ENCODE measurements at places on chromosomes 5 and 9. TPM values are rescaled to one million over a fixed set of nuclear protein-coding genes. Genes with fewer than 3 reads are reported as not detected.

The PROB1 gene
- 5.7 TPM for total RNA-seq

The TSSK1B gene
- total RNA-seq = not detected

DNA sequence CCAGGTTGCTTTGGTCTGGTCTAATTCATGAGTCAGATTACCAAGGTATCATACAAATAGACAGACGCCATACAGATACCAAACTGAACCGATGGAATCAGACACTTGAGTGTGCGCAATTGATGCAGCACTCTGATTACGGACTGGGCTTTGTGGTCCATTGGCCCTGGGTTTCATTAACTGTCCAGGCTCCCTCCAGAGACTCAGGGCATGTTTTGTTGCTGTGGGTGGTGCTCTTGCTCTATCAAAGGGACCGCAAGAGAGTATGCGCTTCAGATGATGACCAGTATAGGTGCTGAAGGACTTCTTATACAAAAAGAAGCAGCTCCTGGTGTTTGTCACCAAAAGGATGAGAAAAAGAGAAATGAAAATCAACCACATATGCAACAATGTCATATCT, 36.9 kb upstream of the ANKRD55 start:
- no peak overlapping the region for H3K27ac ChIP-seq
- peaks cover 27% of the 10 kb centered on the region for H3K4me1 ChIP-seq
- no peaks in the 10 kb centered on the region for H3K36me3 ChIP-seq
- H3K4me3 ChIP-seq = no peak overlapping the region

DNA sequence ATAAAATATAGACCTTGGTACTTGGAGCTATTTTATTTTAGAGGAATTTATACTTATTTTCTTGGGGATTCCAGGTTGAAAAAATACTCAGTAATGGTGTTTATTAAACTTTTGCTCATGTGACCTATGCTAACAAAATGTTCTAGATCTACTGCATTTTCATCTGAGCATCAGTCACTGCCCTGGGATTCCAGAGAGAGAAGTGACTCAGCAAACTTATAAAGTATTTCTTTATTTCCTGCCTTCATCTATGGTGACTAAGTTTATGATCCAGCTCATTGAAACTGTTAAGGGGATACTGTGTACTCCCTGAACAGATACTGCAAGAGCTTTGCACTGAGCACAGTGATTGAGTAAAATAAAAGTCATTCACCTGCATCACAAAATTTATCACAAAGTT, 298.5 kb upstream of the CDH18 start:
- peaks cover 26% of the 10 kb centered on the region for H3K4me1 ChIP-seq
- no peaks in the 10 kb centered on the region for H3K27me3 ChIP-seq
- peak; percentile 42 for DNase-seq
- no peak overlapping the region for H3K4me3 ChIP-seq
- no peak overlapping the region for H3K27ac ChIP-seq
- H3K36me3 ChIP-seq = no peaks in the 10 kb centered on the region

DNA sequence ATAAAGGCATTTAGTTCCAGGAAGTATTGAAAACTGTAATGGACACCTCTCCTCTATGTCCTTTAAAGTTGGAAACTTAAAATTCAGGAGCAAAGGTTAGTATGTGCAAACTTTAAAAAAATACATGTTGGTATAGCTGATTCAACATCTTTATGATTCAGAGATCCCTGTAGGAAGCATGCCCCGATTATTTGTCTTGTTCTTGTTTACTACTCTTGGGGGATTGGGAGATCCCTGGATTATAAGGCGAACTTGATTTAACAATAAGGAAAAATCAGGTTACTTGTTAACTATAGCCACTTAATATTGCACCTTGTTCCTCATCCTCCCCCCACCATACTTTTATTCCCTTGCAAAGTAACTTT, 1.7 kb downstream of the F2RL1 start:
- H3K27me3 ChIP-seq = no peaks in the 10 kb centered on the region
- H3K27ac ChIP-seq = peak overlapping the region; percentile 53
- no peak for DNase-seq

DNA sequence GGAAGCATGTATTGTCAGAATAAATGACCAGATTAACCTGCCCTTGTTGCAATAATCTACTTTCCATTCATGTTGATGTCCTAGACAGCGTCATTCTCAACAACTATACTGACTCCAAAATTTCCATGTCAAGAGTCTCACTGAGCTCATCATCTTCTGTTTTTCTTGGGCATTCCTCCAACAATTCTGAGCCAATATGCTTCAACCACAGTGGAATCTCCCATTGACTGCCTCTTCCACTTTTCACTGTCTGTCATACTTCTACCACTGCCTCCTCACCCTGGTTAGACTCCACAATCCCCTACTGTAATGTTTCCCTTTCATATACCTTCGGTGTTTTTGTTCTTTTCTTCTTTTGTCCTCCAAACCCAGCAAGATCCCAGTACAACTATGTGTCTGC, 162.8 kb downstream of the TLE1 start:
- DNase-seq = peak; percentile 45
- H3K36me3 ChIP-seq = no peaks in the 10 kb centered on the region
- no peak overlapping the region for H3K4me3 ChIP-seq
- H3K27me3 ChIP-seq = no peaks in the 10 kb centered on the region
- no peak overlapping the region for H3K27ac ChIP-seq
